ENCODE measurements at places on chromosomes 16 and 17.

GRCh38 chr16:82432261-82432660 lies 194.5 kb upstream of the CDH13 start:
- no peak for DNase-seq

DNA sequence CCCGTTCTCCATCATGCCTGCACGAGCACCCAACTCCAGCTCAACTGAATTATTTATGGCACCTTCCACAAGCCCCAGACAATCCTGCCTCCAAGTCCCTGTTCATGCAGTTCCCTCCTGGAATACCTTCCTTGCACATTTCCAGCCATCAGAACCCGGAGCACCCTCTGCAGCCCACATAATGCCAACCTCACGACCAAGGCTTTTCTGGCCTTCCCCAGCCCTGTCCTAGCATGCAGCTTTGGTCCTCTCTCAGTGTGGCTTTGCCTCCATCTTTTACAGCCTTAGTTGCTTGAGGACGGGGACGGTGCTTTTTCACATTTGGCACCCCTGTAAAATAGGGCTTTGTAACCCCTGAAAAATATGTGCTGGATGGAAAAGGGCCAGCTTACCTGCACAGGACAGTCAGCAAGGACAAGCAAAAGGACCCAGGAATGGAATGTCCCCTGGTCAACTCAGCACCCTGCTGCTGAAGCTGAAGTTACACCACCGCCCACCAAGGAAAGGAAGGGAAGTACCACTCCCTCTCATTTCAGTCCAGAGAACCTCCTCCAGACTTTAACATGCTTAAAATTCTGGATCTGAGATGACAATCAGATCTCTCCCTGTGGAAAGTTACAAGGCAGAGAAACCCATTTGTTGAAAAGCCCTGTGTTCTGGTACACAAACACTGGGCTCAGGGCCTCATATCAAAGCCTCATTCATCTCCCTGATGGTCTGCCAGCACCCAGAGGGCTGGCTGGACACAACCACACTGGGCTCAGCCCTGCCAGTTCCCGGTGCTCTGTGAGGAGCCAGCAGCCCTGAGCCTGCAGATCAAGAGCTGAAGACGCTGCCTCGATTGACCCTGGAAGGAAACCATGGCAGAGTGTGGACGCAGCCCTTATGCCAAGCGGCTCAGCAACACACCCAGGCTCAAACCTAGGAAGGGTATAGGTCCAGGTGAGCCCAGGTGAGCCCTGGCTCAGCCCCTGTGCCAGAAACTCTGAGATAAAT lies 2.9 kb downstream of the SLC39A11 start:
- no peak for DNase-seq

- no peak for DNase-seq
Observed at GRCh38 chr16:19705843-19706242, 12.2 kb downstream of the KNOP1 start.

- DNase-seq = no peak
Observed at GRCh38 chr16:31143694-31144148, 6.1 kb downstream of the PRSS36 start.

GRCh38 chr17:7388856-7389255 lies 5.5 kb downstream of the PLSCR3 start:
- no peak for DNase-seq
